ENCODE measurements at places on chromosomes 7 and 10.

- DNase-seq = no peak
Measured at GRCh38 chr10:121113385-121113696, 262.2 kb downstream of the WDR11 start.

DNA sequence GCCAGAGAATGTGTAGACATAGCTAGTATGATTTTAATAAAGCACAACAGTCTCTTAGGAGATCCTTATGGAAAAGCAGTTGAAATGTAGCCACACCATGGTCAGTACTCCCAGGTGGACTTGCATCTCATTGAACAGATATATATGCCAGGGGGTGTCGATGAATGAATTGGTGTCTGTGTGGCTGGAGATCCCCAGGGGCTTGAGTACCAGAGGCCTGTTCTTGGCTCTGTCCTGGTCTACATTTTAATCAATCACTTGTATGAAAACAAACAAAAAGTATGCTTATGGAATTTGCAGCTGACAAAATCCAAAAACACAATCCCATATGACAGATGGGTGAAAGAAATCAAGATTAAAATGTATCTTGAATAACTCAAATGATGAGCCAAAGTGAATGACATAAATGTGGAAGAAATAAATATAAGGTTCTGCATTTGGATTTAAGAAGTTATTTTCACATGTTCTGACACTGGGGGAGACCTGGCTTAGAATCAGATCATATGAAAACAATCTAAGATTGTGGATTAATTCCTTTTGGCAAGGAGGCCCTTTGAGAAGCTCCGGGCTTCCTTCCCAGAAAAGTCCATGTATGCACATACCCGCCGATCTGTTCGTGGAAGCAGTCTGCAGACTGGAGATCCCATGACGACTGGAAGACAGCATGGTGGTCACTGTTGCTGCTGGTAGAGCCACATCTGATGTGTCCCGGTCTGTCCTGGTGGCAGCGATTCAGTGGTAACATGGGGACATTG, 15.6 kb downstream of the CLEC2L start:
- DNase-seq = no peak

- no peak for DNase-seq
Measured at GRCh38 chr7:102833343-102833742, 79.5 kb upstream of the LRRC17 start.

- no peak for DNase-seq
Measured at GRCh38 chr10:70035531-70035930, 17.1 kb upstream of the MACROH2A2 start.

- DNase-seq = no peak
Measured at GRCh38 chr10:81730891-81731290, 144.1 kb upstream of the NRG3 start.

DNA sequence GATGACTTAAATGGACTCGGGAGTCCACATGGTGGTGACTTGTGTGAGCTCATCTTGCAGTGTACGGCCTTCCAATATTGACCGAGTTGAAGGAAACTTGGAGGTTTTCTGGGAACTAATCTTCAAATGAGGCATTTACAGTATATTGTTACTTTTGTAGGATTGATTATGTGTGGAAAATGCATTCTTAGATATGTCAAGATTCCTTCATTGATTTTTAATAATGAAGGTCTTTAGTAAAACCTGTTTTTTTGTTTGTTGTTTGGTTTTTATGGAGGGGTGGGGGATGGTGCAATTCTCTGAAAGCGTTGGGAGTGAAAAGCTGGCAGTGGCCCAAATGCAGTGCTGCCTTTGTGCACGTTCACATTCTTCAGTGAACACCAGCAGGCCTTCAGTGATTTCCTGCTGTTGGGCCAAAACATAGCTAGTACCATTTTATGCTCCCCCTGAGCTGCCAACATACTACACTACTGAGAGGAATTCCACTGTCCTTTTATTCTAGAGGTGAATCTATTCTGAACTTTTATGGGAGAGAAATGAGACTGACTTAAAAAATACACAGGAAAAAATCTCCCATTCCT, 50.4 kb downstream of the CCNY start:
- no peak for DNase-seq

DNA sequence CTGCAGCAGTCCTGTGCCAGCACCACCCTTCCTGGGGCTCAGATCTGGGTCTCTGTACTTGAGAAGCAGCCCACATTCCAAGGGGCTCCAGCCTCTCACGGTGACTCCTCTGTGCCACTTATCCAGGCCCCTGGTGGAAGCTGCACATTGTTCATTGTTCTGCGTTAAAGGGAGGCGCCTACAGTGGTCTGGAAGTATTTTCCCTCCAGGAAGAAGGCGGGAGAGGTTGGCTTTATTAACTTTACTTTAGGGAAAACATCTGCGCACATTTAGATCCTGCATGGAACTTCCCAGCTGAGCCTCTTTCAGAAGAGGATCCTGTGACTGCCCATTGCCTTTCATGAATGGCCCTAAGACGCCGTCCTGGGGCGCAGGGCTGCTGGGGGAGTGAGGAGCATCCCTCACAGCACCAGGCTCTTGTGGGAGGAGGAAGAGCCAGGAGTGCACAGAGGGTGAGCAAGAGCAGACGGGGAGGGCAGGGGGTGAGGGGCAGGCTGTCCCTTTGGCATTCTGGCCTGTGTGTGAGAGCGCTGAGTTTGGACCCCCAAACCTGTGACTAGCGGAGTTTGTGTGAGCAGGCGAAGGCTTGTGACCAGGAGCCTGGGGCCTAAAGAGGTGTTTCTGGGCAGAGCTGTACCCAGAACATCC, 98.6 kb upstream of the BTBD16 start:
- no peak for DNase-seq

DNA sequence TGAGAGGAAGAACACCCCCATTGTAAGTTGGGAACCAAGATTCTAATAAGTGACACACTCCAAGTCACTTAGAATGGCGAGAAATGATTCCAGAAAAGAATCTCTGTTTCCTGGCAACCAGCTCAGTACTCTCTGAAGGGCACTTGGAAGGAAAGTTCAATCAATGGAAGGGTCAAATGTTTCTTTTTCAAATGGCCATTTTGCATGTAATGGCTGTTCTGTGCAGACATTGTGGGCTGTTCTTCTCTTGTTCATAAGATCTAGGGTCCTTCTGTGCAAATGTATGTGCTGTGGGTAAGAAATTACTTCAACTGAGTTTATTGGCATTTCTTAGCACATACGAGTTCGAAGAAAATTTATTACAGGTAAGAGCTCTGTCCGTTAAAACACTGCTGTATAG, 145.3 kb downstream of the EVX1 start:
- DNase-seq = no peak

DNA sequence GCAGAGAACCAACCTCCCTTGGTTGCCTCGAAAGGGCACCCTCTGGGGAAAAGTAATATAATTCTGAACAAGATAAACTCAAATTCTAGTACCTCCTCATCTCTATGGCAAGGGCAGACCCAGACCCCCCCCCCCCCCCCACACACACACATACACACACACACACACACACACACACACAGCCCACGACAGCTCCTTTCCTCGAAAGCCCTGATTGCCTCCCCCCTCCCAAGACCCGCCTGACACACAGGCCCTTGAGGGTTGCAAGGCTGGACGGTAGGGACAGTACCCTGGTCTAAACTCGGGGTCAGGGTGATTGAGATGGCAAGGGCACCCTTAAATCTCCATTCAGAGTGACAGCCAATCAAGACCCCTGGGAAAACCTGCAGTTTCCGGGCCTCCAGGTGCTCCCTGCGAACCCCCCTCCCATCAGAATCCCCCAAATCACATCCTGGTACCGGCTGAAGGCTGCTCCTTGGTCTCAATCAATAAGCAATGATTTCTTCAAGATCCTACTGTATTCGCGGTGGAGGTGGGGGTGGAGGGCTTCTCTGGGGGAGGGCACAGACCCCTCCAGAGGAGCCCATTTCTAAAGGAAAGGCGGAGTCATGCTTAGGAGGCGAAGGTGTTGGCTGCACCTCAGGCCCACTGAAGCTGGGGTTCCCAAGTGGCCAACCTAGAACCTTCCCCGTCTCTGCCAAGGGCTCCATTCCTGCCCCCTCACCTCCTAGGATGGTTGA, 100.7 kb downstream of the HIP1 start:
- DNase-seq = no peak

GRCh38 chr10:47104786-47105385, 193.7 kb downstream of the PTPN20 start:
- no peak for DNase-seq

GRCh38 chr10:12547301-12547771, 198.0 kb downstream of the CAMK1D start:
- no peak for DNase-seq

DNA sequence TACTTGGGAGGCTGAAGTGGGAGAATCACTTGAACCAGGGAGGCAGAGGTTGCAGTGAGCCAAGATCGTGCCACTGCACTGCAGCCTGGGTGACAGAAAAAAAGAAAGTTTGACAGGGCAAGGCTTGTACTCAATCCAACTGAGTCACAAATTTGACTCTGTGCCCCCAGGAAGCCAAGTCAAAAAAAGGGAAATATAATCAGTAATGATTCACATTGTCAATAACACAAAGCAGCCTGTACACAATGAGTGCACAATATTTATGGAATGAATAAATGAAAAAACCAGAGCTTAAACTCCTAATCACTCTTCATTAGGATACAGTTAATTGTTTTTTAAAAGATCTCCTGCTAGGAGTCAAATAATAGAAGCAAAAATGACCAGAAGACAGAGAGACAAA, 6.4 kb downstream of the NAPEPLD start:
- no peak for DNase-seq

DNA sequence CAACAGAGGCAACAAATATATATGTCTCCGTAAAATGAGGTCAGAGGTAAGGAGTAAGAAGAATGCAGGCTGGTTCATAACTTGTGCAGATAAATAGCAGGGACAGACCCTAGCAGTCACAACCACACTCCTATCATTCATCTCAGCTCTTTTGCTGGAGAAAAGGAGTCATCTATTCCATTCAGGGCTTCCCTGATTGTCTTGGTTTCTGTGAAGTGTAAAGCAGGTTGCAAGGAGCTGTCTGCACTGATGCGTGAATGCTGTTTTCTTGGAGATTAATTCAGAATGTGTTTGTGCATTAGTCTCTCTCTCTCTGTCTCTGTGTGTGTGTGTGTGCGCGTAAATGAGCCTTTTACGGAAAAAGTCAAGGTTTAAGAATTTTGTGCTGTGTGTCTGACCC, 643.3 kb upstream of the SORCS1 start:
- no peak for DNase-seq

DNA sequence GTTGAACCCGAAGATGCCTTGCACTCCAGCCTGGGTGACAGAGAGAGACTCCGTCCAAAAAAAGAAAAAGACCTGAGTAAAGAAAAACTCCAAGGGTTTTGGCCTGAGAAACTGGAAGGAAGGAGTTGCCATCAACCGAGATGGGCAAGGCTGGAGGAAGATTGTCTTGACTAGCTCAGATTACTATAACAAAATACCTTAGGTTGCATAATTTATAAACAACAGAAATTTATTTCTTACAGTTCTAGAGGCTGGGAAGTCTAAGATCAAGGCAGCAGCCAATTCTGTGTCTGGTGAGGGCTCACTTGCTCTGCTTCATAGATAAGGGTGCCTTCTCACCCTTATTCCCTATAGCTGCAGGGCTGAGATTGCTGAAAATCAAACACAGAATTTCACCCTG, 91.2 kb downstream of the CUL2 start:
- DNase-seq = no peak

GRCh38 chr10:48469516-48470020, 135.3 kb downstream of the ARHGAP22 start:
- DNase-seq = no peak

DNA sequence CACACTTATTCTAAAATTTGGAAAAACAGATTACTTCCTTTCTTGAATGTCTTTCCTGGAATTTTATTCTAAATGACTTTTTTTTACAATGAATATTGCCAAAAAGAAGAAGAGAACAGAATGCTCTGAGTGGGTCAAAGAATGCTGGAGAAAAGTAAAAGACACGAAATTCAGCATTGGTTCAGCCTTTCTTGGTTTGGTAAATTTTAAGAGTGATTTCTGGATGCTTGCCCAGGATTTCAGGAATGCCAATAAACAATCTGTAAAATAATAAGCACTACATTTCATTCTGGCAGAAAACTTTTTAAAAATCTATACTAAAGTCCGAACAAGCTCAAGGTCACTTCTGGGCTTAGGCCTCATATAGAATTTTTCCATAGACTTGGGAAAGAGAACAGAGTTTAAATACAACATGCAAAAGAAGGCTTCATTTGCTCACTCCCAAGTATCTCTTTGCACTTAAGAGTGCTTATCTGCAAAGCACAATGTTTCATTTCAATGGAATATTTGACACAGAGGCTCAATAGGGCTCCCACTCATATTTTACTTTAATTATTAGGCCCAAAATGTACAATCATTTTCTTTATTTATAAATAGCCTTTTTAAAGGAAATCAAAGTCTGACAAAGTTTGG, 359.5 kb upstream of the ANKRD30A start:
- no peak for DNase-seq

- no peak for DNase-seq
Measured at GRCh38 chr10:129877773-129878371, 86.2 kb downstream of the EBF3 start.

DNA sequence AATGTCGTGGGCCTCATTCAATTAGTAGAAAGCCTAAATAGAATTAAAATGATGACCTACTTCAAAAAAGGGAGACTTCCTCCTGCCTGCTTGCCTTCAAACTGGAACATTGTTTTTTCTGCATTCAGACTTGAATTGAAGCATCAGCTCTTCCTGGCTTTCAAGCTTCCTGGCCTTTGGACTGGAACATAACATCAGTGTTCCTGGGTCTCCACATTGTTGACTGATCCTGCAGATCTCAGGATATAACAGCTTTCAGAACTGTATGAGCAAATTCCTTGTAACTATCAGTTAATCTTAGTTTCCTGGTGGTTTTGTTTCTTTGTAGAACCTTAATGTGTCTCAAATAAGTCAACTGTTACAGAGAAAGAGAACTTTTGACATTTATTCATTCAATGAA, 18.6 kb downstream of the MAGI2 start:
- DNase-seq = no peak

- peak; percentile 22 for DNase-seq
Measured at GRCh38 chr7:86964973-86965726, 94.3 kb downstream of the ELAPOR2 start.

DNA sequence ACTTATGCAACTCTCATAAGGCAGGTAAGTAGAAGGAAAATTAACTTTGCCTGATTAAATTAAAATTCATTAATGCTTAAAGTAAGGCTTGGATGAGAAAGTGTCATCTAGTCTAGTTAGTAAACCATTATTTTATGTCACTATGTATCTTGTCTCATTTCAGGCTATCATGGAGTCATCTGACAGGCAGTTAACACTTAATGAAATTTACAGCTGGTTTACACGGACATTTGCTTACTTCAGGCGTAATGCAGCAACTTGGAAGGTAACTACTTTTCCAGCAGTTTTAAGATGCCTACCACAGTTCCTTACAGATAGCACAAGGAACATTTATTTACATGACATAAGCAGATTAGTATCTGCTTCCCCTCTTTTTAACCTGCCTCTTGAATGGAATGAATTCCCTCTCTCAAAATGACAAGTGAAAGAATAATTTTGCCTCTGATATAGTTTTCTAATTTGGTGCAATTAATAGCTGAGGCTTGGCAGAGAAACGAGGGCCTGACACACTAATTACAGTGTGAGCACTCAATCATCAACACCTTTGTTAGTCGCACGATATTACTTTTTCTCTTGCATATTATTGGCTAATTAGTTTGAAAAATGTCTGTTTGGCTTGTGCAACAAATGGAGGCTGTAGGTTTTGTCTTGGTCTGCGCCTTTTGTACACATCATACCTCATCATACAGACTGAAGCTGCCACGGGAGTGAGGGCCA, 245.0 kb downstream of the FOXP2 start:
- DNase-seq = peak; percentile 96
